ENCODE measurements at places on chromosomes 3 and 15.

- no peak for DNase-seq
These were observed 102.6 kb downstream of the GMPS start for GRCh38 chr3:155972885-155973584.

DNA sequence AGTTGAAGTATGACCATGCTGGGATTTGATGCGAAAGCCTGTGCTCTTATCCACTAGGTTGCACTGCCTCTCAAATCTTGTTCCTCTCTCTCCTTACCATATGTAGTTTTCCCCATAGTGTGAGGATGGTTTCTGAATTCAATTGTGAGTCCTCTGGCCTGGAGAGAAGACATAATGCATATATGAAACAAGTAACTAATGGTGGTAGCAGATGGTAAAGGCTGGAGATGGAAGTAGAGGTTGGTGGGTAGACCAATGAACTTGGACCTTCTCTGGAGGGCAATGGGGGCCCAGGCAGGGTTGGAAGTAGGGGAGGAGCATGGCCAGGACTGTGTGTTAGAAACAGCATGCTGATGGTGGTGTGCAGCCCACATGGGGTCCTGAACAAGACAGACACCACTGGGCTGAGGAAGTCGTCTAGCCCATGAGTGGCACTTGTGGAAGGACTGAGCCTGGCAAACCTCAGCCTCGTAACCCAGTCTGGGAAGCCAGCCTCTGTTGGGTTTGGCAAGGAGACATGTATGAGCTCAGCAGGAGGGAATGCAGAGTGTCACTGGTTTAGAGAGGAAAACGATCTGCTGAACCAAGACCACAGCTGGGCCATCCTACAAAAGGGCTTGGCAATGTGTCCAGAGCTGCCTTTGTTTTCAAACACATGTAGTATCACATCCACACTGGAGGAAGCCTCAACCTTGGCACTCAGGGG lies 18.5 kb upstream of the LMCD1 start:
- no peak for DNase-seq

DNA sequence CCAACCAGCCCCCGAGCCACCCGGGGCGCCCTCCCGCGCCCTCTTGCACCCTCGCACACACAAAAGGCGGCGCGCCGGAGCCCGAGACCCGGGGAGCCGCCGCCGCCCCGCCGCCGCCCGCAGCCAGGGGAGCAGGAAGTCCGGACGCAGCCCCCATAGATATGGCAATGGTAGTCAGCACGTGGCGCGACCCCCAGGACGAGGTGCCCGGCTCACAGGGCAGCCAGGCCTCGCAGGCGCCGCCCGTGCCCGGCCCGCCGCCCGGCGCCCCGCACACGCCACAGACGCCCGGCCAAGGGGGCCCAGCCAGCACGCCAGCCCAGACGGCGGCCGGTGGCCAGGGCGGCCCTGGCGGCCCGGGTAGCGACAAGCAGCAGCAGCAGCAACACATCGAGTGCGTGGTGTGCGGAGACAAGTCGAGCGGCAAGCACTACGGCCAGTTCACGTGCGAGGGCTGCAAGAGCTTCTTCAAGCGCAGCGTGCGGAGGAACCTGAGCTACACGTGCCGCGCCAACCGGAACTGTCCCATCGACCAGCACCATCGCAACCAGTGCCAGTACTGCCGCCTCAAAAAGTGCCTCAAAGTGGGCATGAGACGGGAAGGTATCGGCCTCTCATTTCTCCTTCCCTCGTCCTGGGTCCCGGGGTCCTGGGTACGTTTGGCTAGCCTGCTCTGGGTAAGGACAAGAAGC lies 1.6 kb downstream of the NR2F2 start:
- DNase-seq: no peak

GRCh38 chr3:86790884-86791549 lies 199.9 kb downstream of the VGLL3 start:
- no peak for DNase-seq

- DNase-seq: no peak
These were observed 26.2 kb downstream of the UBE2Q2 start for GRCh38 chr15:75869446-75869845.

DNA sequence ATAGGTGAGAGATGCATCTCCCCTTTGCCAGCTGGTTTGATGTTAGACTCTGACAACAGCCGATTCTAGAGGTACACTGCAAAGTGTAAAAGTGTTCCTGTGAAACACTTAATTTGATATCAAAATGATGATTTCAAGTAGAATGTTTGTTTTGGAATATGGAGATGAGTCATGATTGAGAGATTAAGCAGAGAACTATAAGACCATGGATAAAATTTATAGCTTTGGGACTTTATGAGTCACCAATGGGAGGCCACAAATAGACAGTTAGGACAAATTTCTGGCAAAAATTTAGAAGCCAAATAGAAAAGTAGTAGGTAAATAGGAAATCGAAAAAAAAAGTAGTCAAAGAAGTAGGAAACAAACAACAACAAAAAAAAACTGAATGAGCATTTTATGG lies 672.5 kb downstream of the NSUN3 start:
- DNase-seq: no peak

DNA sequence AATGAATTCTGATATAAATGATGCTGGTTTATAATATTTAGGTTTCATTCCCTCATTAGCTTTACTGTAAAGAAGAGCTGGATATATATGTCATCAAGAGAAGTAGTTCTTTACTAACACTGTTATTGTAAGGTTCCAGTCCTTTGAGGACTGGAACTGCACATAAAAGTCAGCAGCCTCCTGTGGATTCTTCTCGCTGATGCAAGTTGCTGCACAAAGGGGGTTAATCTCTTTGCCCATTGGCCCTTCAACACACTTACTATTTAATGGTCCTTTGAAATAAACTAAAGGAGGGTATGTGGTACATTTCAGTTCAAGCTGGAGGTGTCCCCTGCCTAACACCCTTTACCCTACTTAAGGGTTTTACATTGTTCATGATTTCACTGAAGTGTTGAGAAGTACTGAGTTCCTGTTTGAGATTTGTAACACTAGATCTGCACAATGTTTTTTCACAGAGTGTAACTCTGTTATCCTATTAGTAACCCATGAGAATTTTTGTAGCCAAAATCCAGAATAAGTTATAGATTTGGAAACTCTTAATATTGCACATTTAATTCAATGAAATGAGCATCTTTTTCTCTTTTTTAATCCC lies 43.9 kb downstream of the NR2C2 start:
- DNase-seq: no peak

DNA sequence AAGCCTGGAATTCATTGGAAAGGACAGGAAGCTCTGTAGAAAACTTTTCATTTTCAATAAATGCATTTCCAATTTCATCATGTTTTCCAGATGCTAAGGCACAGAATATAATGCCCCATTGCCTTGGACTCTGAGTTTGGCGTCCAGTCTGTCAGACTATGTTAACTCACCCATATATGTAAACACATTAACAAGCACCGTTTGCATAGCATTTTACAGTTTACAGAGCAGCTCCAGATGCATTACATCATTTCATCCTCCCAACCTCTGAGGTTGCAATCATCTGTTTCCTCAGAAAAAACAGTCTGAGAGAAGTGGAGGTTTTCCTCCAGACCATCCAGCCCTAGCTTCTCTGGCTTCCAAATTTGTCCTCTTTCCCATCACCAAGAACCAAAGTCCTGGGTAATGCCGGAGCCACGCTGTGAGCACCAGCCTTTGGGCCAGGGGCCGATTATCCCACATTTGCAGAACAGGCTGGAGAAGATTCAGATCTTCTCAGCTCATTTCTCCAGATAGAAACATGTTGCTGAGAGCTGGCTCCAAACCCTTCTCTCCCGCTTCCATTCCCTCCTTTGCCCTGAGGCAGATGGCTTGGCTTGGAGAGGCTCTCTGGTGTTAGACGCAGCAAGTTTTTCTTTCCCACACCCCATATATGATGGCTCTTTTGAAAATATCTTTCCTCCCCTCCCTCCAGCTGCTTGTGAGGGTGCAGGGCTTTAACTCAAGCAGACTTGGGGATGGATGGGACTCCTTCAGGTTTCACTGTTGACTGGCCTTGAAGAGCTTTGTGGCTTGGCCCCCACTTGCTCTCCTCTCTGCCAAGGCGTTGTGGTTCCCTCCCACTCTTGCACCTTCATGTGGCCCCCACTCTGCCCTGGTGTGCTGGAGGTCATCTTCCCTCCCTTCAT lies 26.0 kb downstream of the CYP19A1 start:
- no peak for DNase-seq

GRCh38 chr3:23996095-23996524 lies 51.0 kb downstream of the NR1D2 start:
- DNase-seq: no peak

- no peak for DNase-seq
These were observed 60.8 kb downstream of the TFDP2 start for GRCh38 chr3:142088522-142088921.

- no peak for DNase-seq
These were observed 8.4 kb downstream of the RAB6B start for GRCh38 chr3:133887074-133887802.

- no peak for DNase-seq
These were observed 737 bp upstream of the ITPR1 start for GRCh38 chr3:4492208-4493013.

DNA sequence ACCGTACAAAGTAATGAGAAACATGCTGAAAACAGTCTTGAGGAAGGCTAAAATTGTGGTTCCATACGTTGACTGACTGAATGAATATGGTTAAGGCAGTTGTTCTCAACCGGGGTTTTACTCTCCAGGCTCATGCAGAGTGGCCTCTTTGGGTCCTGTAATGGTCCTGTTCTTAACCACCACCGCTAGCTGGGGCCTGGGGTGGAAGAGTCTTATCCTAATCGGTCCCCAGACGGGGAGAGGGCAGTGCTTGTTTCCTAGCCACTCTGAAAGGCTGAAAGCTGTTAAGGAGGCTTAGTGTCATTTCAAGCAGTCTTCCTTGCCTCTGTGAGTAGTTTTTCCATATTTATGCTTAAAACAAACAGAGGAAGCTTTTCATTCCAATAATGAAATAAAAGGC lies 32.0 kb downstream of the SELENOT start:
- no peak for DNase-seq

- DNase-seq: no peak
These were observed 521.9 kb downstream of the FOXP1 start for GRCh38 chr3:71061581-71061980.

GRCh38 chr3:187222801-187223200 lies 25.5 kb downstream of the RTP1 start:
- no peak for DNase-seq
